ENCODE measurements at places on chromosomes 3 and 15. TPM values are rescaled to one million over a fixed set of nuclear protein-coding genes. Genes with fewer than 3 reads are reported as not detected.

- ATAC-seq, result no peak
Observed at GRCh38 chr3:195041871-195042742, 228.9 kb downstream of the XXYLT1 start.

- no peak for ATAC-seq
Observed at GRCh38 chr15:40248006-40248783, 9.3 kb downstream of the PAK6 start.

- no peak for ATAC-seq
Observed at GRCh38 chr3:82424031-82424339, 662.5 kb upstream of the GBE1 start.

Gene CRYBG3
- 18.3 TPM for total RNA-seq

Gene PARP9
- 27.5 TPM for total RNA-seq

DNA sequence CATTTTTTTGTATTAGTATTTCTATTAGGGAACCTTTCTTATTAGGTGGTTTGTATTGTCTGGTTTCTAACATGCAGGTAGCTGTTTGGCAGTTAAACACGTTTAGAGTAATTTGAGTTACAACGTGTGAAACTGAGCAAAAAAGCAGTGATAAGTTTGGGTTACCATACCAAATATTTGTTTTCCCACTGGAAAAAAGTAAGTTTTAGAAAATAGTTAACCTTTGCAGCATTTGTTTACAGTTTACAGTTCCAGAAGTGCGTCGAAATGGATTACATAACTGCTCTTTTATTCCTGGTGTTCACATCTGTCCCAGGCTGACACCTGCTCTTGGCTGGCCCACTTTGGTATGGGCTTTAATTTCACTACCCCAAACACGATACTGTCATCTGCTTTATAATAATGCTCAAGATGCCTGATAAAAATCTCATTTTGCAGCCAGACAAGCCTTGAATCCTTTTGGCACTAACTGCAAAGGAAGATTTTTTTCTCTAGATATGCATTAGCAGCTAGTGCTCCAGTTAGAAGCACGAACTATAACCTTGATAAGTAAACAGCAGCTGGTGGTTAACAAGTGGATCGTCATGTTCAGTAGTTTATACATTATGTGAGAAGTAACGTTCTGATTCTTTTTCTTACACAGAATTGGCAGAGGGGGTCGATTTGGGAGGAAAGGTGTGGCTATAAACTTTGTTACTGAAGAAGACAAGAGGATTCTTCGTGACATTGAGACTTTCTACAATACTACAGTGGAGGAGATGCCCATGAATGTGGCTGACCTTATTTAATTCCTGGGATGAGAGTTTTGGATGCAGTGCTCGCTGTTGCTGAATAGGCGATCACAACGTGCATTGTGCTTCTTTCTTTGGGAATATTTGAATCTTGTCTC lies 5.3 kb downstream of the EIF4A2 start:
- ATAC-seq, result no peak

DNA sequence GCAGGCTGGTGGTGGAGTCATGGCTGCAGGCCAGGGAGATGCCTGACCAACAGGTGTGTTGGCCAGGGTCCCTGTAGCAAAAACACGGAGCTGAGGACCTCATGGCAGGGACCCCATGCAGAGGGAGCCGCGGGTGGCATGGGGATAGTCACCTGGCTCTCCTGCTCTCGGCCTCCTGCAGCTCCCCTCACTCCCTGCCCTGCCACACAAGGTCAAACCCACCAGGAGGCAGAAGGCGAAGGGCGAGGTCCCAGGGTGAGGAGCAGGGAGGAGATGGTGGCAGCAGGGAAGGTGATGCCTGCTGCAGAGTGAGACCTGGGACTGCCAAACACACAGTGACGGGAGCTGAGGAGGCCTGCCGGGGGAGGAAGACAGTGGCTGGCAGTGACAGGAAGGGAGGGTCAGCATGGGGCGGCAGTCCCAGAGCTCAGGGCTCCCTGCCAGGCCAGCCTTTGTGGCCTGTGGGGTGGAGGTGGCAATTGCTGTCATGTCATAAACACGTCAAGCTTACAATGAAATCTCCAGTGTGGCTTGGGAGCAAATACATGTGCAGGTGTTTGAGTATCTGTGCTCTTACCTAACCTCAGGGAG lies 144.3 kb downstream of the TJP1 start:
- ATAC-seq, result no peak

- ATAC-seq, result peak; percentile 71
Observed at GRCh38 chr15:41603941-41604911, 45.2 kb downstream of the TYRO3 start.

GRCh38 chr15:51079226-51079625 lies 15.5 kb downstream of the TNFAIP8L3 start:
- ATAC-seq, result no peak

- no peak for ATAC-seq
Observed at GRCh38 chr15:74392451-74392830, 25.0 kb upstream of the CYP11A1 start.

Gene ZNF501
- total RNA-seq, result 1.1 TPM

DNA sequence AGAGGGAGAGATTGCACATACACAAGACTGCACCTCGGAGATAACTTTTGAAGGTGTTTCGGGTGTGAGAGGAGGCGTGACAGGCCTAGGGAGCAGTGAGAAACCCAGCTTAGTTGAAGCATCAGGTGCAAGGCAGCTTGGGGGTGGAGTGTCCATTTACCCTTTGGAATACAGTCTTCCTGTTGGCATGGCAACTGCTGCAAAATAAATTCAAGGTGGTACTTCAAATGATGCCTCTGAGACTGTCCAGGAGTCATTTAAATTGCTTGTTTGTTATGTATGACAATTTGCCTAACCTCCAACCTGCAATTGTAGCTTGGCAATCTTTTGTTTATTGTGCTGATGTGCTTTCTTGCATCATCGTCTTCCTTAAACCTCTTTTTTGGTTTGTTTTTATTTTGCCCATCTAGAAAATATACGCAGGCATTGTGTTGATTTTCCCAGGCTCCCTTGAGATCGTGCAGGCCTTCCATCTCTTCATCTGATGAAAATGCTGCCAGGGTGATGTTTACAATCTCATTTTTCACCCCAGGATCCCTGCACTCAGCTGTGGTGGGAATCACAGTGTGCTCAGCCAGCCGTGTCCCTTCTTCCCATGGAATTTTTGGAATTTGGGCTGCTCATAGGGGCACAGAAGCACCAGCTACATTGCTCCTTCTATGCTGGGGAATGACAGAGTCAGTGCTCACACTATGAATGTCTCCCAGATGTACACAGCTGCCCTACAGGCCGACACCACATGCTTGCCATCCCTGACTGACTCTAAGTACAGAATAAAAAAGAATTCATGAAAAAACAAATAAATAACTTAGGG lies 583.1 kb upstream of the CFAP20DC start:
- ATAC-seq, result no peak

Gene GOLGA8J
- total RNA-seq, result 0.20 TPM

- ATAC-seq, result no peak
Observed at GRCh38 chr3:172154768-172155664, 115.6 kb downstream of the FNDC3B start.

DNA sequence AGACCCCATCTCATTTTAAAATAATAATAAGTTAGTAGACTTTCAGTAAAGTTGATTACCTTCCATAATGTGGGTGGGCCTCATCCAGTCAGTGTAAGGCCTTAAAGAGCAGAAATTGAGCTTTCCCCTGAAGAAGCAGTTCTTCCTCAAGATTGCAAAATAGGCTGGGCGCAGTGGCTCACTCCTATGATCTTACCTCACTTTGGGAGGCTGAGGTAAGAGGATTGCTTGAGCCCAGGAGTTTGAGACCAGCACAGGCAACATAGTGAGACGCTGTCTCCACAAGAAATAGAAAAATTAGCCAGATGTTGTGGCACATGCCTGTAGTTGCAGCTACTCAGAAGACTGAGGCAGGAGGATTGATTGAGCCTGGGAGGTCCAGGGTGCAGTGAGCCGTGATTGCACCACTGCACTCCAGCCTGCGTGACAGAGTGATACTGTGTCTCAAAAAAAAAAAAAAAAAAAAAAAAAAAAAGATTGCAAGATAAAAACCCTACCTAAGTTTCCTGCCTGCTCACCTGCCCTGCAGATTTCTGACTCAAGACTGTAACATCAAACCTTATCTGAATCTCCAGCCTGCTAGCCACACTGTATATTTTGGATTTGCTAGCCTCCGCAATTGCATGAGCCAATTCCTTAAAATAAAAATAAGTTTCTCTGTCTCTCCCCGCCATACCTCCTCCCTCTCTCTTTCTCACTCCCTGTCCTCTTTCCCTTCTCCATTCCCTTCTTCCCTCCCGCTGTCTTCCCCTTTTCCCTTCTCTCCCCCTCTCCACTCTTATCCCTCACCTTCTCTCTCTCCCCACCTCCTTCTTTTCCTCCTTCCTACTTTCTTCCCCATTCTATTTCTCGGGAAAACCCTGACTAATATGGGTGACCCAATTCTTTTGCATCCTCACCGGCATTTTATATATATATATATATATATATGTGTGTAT lies 16.9 kb downstream of the KLHL18 start:
- ATAC-seq, result no peak

- no peak for ATAC-seq
Observed at GRCh38 chr3:15998911-15999310, 175.6 kb upstream of the GALNT15 start.

Gene RGMA
- 40.5 TPM for total RNA-seq

DNA sequence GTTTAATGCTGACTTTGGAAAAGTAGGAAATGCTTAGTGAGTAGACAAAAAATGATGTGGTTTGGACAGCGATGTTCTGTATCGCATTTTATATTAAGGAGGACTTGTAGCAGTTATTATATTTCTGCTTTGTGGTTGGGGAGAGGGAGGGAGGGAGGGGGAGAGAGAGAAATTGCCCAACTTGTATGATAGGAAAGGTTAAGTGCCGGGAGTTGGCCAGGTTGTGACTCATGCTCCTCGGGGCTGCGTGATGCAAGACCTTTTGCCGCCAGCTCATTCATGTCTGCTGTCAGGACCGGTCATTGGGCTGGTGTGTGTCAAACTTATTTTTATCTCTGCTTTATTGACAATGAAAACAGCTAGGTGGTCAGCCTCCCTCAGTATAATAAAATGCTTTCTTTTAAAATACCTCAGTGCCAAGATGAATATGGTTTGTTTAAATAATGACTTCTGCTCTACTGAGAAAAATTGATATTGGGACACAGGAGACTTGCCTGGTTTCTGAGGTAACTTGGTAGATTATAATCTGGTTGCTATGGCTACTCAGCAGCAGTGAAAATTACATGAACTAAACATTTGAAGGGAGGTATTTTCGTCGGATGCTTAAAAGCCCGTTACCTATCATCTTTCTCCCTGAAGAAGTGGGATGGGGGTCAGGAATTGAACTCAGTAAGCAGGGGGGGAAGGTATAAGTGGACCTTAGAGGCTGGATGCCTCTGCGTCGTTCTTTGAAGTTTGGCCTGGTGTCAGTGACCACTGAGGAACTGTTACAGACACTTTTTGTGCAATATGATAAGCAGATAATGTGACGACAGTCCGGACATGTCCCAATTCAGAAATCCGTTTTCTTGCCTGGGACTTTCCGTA lies 90.7 kb downstream of the FNDC3B start:
- peak; percentile 98 for ATAC-seq

- ATAC-seq, result no peak
Observed at GRCh38 chr3:134065252-134066157, 35.8 kb upstream of the SLCO2A1 start.

GRCh38 chr15:67183443-67184169 lies 70.9 kb downstream of the AAGAB start:
- ATAC-seq, result no peak

- peak; percentile 13 for ATAC-seq
Observed at GRCh38 chr3:157127831-157128767, 31.8 kb downstream of the CCNL1 start.

Gene SIDT1
- 1.5 TPM for total RNA-seq

Gene OR5K2
- total RNA-seq, result not detected

- ATAC-seq, result no peak
Observed at GRCh38 chr3:120568598-120568997, 27.5 kb upstream of the NDUFB4 start.

GRCh38 chr15:55461447-55461846 lies 46.6 kb downstream of the DNAAF4 start:
- ATAC-seq, result no peak

DNA sequence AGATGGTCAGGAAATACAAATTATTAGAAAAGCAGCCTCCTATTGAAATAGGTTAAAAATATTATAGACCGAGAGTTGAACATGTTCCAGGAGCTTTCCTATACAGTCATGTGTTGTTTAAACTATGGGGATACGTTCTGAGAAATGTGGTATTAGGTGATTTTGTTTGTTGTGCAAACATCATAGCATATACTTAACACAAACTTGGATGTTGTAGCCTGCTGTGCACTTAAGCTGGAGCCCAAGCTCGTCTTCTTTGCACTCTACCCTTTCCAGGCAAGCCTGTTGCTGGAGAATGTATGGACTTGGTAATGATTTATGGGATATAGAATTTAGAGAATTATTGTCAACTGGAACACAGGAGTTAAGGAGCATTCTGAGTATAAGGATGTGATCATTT lies 140.2 kb downstream of the AKAP13 start:
- ATAC-seq, result no peak

GRCh38 chr3:81268526-81268925 lies 492.9 kb downstream of the GBE1 start:
- ATAC-seq, result no peak

Gene GOLGA8S
- total RNA-seq, result 0.24 TPM

Gene SMCO1
- not detected for total RNA-seq
